Muscle of back (tissue), 13 donors: ENCODE measurements at places on chromosomes 7 and 10.

DNA sequence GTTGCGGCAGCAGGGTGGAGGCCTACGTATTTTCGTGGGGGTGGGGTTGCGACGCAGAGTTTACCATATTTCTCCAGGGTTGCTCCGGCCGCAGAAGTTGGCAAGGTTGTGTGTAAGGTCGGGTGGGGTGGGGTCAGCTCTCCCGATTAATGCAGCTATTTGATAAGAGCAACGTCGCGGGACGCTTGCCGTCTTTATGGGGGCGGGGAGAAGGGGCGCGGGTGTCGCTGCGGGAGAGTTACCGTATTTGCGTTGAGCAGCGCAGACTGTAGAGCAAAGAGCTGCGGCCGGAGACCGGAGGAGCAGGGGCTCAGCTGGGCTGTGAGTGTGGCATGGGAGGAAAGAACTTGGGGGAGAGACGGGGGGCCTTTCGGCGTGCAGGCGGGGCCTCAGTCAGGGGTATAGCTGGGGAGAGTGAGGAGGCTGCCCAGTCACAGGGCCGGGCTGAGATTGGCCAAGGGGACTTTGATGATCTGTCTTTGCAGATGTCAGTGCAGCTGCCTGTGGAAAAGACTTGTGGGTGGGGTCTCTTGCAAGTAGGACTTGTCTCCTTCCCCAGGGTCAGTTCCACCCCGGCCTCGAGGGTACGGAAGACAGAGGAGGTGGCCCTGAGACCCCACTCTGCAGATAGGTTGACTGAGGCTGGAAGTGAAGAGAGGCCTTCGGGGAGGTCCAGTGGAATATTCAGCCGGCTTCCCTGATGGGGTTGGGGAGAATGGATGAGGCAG lies 26.6 kb downstream of the ZNF775 start:
- DNase-seq, result peak; percentile 35

- peak; percentile 1 for DNase-seq
Measured at GRCh38 chr7:120272701-120273475, at the start of gene KCND2. TSS of gene KCND2 (plus strand) at chr7:120273175.

DNA sequence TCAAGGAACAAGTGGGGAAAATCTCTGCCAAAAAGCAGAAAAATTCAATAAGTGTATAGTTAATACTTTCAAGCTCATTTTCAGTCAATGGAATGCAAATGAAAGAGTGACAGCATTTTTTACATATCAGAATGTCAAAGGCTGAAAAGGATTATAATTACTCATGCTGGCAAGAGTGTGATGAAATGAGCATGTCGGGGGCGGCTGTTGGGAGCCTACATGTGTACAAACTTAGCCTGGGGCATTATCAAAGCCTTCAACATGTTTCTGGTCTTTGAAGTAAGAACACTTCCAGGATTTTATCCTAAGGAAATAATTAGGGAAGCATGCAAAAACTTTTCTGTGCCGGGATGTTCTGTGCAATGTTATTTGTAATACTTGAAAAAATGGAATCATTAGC lies 221.7 kb upstream of the LYZL1 start:
- DNase-seq, result no peak

- peak; percentile 26 for DNase-seq
Measured at GRCh38 chr10:62456611-62457101, 82.5 kb downstream of the ZNF365 start.

GRCh38 chr7:96636979-96637378 lies 72.7 kb downstream of the SEM1 start:
- DNase-seq, result no peak
